DMS79 (cell line): ENCODE measurements at places on chromosomes 5 and 9.

GRCh38 chr5:149271716-149272563, at the start of gene AFAP1L1:
Gene AFAP1L1 (plus strand): TSS chr5:149271859. CDS start chr5:149271969, 110 bp downstream.
- peak; percentile 1 for DNase-seq

DNA sequence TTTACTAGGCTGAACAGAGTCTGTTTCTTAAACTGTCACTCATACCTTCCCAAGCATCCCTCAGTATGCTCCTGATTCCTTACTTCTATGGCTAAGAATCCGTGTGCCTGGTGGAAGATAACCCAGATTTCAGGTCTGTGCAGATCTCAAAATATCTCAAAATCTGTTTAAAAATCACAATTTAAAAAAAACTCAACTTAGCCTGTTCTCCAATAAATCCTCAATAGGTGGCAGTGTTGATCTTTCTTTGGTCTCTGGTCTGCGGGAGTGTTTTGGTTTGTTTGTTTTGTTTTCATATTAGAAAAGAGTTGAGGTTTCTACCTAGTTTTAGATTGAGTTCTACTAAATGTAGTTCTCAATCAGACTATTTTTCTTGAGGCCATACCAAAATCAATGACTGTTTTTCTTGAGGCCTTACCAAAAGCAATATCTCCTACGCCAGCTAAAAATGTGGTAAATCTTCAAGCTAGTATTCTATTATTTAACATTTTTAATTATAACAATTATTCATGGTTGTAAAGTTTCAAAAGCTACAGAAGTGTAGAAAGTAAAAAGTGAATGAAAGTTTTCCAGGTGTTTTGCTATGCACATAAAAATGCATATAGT, 57.9 kb downstream of the TGFBR1 start:
- no peak for DNase-seq

- no peak for DNase-seq
Observed at GRCh38 chr5:67305913-67306710, 109.5 kb upstream of the CD180 start.

GRCh38 chr9:23596913-23597634, 229.0 kb downstream of the ELAVL2 start:
- DNase-seq: no peak

DNA sequence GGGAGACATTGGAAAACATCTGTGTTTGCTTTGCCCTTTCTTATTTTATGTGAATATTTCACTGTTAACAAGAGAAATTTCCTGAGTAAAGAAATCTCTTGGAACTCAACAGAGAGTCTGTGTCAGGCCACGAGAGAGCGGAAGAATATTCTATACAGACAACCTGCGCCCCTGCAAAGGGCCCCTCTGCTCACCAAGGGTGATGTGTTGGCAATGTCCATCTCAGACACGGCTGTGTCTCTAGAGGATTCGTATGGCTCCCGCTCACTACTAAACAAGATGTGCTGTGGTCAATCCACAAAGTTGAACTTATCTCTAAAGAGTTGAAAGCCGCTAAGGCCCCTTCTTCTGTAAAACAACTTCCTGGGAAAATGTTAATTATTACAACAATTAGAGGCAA, 241.0 kb upstream of the IRX1 start:
- DNase-seq: no peak
